ENCODE measurements at places on chromosomes 13 and 19. TPM values are rescaled to one million over a fixed set of nuclear protein-coding genes. Genes with fewer than 3 reads are reported as not detected.

Gene KIR2DL4
- total RNA-seq, result not detected

Gene PEAK3
- not detected for total RNA-seq

GRCh38 chr13:40660141-40660664 is 6.2 kb downstream of the FOXO1 start:
- DNase-seq, result no peak

DNA sequence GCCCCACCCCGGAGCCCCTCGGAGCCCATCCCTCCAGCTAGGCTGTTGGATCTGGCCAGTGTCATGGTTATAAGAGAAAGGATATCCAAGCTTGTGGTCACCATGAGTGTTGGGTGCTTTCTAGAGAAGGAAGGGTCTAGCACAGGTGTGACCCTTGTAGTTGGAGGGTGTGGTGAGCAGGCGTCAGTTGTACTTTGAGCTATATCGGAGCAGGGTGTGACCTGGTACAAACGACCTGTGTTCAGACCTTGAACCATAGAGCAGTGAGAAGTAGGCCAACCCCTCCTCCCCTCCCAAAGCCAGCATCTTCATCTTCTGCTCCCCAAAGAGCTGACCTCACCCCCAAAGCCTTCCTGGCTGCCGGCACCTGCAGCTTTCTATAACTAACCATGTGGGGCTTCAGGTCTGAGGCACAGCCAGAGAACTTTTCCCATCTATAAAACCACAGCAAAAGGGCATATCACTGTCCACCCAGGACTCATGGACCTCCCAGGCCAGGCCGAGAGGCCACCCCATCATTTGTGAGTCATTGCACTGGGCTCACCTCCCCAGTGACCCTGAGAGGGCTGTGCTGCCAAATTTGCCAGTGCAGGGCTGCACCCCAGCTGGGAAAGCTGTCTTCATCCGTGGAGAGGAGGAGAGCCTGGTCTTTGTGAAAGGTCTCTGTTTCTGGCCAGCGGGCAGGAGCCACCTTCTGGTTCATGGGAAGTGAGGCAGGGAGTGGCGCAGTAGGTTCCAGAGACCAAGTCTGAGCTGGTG is 14.2 kb downstream of the RAB8A start:
- no peak for DNase-seq

DNA sequence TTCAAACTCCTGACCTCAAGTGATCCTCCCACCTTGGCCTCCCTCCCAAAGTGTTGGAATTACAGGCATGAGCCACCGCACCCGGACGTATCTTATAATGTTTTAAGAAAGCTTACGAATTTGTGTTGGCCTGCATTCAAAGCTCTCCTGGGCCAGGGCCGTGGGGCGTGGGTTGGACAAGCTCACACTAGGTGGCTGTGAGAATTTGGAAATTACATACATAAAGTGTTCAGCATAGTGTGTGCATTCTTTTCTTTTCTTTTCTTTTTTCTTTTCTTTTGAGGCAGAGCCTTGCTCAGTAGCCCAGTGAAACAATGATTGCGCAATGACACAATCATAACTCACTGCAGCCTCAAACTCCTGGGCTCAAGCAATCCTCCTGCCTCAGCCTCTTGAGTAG is 2.6 kb downstream of the ZSWIM4 start:
- DNase-seq, result no peak

DNA sequence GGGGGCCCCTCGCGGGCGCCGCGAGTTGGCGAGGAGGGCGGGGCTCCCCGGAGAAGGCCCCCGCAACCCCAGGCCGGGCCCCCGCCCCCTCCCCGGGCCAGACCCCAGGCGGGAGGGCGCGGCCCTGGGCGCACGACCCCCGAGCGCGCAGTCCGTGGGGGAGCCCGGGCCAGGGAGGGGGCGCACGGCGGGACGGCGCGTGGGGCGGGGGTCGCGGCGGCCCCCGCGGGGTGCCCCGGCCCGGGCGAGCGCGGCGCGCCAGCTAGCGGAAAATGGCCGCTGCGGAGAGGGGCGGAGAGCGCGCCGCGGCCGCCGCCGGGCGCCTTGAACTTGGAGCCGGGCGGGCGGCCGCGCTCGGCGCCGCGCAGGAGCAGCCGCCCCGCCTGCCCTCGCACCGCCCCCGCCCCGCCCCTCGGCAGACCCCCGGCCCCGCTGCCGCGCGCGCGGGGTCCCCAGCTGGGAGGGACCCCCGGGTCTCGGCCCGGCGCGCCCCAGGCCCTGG is 6.4 kb upstream of the NFIC start:
- DNase-seq, result no peak
